ENCODE measurements at places on chromosomes 4 and X.
A peak's percentile ranks its signal among the peaks of the same experiment; 100 is the strongest.

DNA sequence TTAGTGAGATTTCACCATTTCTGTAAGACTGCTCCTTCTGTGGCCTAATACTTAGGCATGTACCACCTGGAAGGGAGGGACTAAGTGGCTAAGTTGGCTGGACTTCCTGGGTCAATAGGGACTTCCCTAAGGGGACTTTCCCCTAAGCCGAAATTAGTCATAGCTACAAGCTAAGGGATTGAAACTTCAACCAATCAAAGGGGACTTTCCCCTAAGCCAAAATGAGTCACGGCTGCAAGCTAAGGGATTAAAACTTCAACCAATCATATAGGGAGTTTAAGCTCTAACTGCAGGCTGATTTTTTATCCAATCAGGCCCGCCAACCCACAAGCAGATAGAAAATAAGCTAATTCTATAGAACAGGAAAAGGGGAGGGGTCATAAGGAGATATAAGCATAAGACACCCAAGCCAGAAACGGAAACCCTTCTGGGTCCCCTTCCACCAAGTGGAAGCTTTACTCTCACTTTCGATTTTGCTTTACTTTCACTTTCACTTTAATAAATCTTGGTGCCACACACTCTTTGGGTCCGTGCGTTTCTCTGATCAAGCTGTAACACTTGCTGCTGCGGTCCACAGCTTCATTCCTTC is 382.8 kb downstream of the KLHL4 start:
- peak; percentile 2 for DNase-seq

DNA sequence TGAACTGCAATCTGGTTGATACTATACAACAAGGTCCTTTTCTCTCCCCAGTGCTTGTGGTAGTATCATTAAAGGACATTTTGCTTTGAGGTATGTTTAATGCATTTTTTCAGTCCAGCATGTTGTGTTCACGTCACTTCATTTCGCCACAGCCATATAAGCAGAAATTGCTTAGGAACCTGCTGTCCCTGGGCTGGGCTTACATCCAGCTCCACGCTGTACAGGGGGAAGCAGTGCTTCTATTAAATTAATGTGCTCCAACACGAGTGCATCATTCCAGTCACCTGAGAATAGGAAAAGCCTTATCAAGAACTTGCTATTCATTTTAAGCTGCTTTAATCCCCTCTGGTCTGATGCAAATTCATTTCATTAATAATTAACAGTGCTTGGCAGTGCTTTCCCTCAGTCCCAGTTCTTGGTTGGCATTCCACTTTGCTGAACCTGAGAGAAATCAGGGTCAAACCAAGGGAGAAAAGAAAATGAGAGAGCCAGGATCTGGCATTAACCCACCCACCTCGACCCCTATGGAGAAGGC is 47.4 kb upstream of the PTCHD1 start:
- no peak for DNase-seq

DNA sequence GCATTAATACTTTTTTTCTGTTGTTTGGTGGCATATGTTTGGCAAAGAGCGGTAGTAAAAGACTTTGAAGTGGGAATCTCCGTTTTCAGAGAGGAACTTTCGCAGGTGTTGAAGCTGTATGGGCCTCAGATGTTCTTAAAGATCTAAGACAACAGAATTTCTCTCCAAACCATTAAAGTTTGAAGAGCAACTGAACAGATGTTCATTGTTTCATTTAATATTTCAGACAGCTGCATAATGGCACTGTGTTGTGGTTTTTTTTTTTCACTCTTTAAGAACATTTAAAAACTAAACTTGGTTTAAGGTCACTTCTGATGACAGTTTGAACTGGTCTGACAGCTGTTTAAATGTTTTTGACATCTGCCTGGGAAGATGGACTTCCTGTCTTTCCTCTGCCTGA is 882.7 kb upstream of the PCDH10 start:
- DNase-seq, result no peak

DNA sequence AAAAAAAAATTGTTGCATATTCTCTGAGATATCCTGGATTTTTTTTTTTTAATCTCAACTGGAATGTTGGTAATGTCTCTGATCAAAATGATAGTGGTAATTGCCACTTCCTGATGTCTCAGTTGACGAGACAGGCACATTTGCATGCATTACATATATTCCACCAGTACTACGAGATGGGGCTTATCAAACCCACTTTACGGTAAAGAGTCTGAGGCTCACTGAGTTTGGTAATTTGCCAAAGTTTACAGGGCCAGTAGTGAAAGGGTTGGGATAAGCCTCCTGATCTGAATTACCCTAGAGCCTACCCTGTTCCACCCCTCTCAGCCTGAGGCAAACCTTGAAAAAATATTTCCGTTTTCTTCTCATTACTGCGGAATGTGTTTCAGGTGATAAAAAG is 5.3 kb downstream of the MAGEB2 start:
- no peak for DNase-seq

- peak; percentile 3 for DNase-seq
These were observed 83.3 kb downstream of the DDIT4L start for GRCh38 chr4:100106982-100107381.

- DNase-seq, result no peak
These were observed 137.8 kb downstream of the ANTXR2 start for GRCh38 chr4:79935274-79935673.

- peak; percentile 46 for DNase-seq
These were observed 61.5 kb downstream of the GALNT7 start for GRCh38 chr4:173230062-173230461.

DNA sequence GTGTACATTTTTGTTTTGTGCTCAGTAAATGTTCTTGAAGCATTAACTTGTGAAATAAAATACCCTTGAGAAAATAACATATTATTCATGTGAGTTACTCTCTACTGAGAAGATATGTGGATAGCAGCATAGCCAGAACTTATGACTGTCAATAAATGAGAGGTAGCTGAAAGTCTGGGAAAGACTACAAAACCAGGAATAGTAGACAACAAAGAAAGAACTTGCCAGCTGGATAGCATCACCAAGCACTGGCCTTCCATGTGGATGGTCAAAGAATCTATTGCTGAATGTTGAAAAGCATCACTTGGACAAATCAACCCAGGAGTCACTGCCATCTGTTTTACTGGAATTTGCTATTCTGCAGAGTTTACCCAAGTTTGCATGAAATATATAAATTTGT is 650.0 kb upstream of the HTR2C start:
- no peak for DNase-seq

GRCh38 chr4:74474345-74475090 is 29.6 kb downstream of the AREG start:
- no peak for DNase-seq

GRCh38 chr4:23237771-23238170 is 545.0 kb downstream of the GBA3 start:
- no peak for DNase-seq

- no peak for DNase-seq
These were observed 188.7 kb downstream of the ANKRD50 start for GRCh38 chr4:124523816-124524215.

GRCh38 chr4:10492464-10492863 is 35.2 kb upstream of the ZNF518B start:
- no peak for DNase-seq

DNA sequence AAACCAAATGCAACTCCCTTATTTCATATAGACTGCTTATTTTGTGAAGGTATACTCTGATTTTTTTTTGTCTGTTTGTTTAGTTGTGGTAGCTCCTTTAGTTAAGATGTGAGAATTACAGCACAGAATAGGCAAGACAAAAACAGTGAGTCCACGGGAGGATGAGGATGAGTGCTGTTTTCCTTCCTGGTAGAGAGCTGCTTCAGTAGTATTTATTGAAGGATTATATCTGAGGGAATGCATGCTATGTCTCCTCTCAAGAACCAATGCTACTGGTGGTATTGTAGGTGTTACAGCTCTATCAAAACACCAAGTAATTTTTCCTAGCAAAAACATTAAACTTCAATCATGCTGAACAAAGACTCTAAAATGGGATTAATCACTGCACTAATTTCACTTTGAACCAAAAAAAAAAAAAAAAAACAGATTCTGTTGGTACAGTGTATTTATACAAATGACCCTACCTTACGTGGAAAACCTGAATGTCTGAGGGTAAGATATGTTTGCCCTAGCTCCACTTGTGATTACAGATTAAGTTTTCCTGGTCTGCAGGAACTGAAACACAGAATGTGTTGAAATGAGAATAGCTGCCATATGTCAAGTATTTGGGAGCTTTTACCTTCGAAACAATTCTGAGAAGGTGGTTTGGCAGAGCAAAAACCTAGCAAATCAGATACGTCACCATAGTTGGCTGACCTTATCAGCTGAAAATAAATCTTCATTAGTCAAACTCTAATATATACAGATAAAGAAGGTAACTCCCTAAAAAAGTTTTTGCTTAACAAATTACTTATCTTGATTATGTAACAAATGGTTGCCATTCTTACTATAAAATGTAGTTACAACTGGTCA is 40.3 kb downstream of the PPP3CA start:
- DNase-seq, result no peak

GRCh38 chr4:155140889-155141288 is 67.5 kb upstream of the NPY2R start:
- no peak for DNase-seq

DNA sequence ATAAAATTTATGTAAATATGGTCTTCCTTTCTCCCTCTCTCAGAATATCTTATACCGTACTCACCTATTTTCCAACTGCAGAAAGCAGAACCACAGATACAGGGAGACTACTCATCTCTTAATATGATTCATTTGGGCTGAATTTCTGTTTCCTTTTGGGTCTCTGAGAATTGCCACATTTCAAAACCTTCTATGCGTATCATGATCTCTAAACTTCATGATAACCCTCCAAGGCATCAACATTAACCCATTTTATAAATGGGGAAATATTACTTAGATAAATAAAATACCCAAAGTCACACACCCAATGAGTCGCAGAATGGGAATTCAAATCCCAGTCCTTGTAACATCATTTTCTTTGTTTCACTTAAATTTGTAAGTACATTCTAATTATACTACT is 16.6 kb upstream of the PRDM8 start:
- DNase-seq, result no peak

GRCh38 chr4:55376698-55377097 is 19.1 kb upstream of the TMEM165 start:
- no peak for DNase-seq

DNA sequence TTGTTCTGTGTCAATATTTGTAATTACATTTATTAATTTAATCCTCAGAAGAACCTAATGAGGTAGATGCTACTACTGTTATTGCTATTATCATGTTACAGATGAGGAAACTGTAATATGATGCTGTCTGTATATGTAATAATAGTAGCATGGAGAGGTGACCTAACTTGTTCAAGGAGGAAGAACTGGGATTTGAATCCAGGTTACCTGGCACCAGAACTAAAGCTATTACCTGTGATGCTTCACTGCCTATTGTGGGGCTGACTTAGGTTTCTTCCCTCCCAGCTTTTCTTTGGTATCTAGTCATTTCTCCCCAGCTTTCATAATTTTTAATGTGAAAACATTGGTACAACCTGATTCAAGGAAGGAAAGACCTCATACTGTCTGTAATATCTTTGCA is 43.6 kb downstream of the RAPGEF2 start:
- no peak for DNase-seq

GRCh38 chr4:12411072-12411471 is 982.4 kb upstream of the HS3ST1 start:
- no peak for DNase-seq

All from NB4 (cell line).